ENCODE measurements at places on chromosomes 16 and 17. TPM values are rescaled to one million over a fixed set of nuclear protein-coding genes. Genes with fewer than 3 reads are reported as not detected.
A peak's percentile ranks its signal among the peaks of the same experiment; 100 is the strongest.

Gene CCL17
- total RNA-seq: 1.2 TPM

GRCh38 chr16:67530013-67530939 is 1.6 kb downstream of the RIPOR1 start:
- peak overlapping the region; percentile 49 for H3K4me3 ChIP-seq
- no peaks in the 10 kb centered on the region for H3K36me3 ChIP-seq
- peaks cover 8% of the 10 kb centered on the region for H3K4me1 ChIP-seq
- H3K27ac ChIP-seq: no peak overlapping the region
- DNase-seq: no peak

DNA sequence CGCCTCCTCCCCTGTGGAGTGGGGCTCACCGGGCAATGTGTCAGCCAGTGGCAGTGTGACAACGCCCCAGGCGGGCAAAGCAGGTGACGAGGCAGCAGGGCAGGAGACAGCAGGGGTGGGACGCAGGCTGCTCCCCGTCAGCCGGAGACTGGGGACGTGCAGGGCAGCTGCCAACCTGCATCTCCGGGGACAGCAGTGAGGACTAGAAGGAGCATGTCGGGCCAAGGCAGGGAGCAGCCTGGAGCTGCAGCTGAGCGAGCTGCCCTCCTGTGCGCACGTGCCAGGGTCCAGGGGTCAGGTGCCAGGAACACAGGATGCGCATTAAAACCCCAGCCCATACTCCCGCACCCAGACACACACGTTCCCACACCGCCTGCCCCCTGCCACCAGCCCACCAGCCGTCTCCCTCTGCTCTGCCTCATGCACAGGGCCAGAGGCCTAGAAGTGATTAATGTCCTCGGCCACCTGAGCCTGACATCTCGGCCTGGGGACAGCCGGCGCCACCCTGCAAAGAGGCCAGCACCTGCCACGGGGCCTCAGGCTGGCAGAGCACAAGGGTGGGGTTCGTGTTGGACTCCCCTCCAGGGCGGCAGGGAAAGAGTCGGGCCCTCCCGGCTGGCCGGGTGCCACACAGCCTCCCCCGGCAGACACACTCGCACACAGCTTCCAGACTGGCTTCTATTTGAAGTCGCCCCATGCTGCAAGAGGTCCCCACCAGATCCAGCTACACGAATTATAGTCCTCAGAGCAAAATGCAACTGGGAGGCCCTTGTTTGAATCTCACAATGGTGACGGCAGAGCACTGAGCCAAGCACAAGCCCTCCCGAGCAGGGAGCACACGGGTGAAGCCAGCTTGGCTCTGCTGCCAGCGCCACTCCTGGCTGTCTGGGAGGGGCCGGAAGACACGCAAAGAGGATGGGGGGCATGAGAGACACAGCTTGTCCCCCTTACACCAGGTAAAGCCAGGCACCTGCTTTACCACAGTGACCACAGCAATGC is 90.4 kb downstream of the RBFOX3 start:
- H3K27ac ChIP-seq: no peak overlapping the region
- H3K27me3 ChIP-seq: peaks cover 71% of the 10 kb centered on the region
- no peak for DNase-seq
- H3K36me3 ChIP-seq: no peaks in the 10 kb centered on the region
- no peaks in the 10 kb centered on the region for H3K4me1 ChIP-seq

Gene MMP2
- 2.4 TPM for total RNA-seq

DNA sequence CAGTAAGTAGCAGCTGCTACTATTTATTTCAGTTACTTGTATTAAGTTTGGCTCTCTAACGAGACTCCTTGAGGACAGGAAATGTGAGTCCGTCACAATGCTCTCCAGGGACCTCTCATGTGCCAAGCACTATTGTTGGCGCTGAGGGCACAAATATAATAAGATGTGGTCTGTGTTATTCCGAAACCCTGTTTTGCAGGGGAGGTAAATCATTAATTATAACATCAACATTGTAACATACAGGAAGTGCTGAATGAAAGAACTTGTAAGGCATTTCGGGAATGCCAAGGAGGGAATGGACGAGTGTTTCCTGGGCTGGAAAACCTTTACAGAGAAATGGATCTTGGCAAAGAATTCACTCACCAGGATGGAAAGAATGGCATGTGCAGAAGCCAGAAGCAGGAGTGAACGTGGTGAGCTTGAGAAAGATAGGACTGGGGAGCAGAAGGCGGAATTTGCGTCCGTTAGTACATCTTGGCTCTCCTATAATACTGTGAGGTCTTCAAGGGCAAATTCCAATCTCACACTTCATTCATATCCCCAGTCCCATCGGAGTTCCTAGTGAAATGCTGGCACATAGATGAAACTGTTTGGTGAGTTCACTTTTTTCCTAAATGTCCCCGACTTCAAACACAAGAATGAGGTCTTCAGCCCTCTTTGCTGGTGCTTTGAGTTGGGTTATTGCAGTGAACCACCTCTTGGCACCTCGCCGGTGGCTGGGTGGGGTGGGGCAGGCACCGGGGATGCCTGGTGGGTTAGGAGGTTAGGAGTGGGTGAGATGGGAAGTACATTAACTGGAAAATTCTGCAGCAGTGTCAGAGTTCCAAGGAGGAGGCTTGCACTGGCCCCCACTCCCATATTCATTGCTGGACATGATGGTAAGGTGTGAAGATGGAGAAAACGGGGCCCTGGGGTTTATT is 11.5 kb downstream of the TAC4 start:
- no peaks in the 10 kb centered on the region for H3K4me1 ChIP-seq
- H3K27me3 ChIP-seq: no peaks in the 10 kb centered on the region
- DNase-seq: no peak
- H3K27ac ChIP-seq: no peak overlapping the region
- H3K4me3 ChIP-seq: no peak overlapping the region

All from T-cell (primary cell).